ENCODE measurements at places on chromosomes 2 and 18.

DNA sequence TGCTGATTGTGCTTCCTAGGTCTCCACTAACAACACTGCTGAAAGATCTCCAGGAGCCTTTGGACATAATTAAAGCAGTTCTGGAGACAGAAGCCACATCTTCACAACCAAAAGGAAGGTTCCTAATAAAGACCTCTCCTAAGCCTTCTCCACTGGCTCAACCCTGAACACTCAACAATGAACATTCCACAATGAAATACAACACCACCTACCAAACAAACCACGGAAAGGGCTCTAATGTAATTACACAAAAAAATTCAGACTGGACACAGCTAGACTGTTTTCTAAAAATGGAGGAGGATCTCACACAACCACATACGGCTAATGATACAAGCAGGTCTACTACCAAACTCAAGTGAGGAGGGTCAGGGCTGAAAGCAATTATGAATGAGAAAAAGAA, 43.6 kb downstream of the NOL10 start:
- DNase-seq = no peak

DNA sequence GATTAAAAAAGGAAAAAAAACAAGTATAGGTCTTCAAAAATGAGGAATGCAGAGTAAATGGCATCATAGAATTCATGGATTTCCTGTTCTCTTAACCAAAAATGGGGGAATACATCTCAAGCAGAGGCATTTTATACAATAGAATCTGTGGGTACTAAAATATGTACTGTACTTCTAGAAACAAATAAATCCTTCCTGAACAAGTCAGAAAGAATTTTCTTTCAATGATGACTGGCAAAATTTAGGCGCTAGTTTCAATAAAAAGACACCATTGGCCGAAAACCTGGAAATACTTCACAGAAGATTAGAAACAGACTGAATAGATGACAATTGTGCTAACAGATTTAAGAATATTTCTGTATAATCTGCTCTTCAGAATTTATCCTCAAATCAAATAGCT, 15.1 kb downstream of the TRAK2 start:
- DNase-seq = no peak

GRCh38 chr2:9543557-9543956, 12.1 kb downstream of the ADAM17 start:
- DNase-seq = no peak

- DNase-seq = no peak
Observed at GRCh38 chr18:32326450-32327308, 136.8 kb downstream of the MEP1B start.

GRCh38 chr18:61085036-61085435, 248.2 kb upstream of the CDH20 start:
- DNase-seq = no peak

DNA sequence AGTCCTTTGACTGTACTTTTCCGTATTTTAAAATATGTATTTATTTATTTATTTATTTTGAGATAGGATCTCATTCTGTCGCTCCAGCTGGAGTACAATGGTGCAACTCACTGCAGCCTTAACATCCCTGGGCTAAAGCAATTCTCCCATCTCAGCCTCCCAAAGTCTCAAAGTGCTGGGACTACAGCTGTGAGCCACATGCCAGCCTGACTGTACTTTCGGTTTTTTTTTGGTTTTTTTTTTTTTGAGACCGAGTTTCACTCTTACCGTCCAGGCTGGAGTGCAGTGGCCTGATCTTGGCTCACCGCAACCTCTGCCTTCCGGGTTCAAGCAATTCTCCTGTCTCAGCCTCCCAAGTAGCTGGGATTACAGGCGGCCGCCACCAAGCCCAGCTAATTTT, 28.9 kb upstream of the CCNYL1 start:
- no peak for DNase-seq

DNA sequence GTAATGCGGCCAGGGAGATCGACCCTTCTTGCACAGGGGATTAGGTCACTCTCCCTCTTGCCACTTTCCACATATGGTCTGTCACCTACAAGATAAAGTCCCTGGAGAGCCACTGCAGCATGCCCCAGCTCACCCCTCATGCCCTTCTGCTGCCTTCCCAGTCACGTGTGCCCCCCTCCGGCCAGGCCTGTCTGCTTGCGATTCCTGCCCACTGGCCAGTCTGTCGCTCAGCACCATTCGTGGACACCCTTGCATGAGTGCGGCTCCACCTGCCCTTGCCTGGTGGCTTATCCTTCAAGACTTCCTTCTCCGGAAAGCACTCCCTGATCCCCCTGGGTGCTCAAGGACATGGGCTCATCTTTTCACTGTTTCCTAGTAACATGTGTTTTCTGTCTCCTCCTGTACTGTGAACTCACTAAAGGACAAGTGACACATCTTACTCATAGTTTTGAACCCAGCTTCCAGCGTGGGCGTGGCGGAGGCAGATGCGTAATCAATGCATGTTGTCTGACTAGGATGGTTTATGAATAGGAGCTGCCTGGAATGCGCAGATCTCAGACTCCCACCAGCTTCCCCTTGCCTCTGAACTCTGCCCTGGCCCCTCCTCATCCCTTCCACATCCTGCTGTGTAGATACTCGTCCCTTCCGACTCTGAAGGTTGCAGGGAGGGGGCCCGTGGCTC, 7.8 kb upstream of the NT5DC4 start:
- no peak for DNase-seq

GRCh38 chr2:59756150-59756549, 797.3 kb downstream of the BCL11A start:
- DNase-seq = no peak

- DNase-seq = no peak
Observed at GRCh38 chr2:177551989-177552421, 159.4 kb downstream of the AGPS start.

- no peak for DNase-seq
Observed at GRCh38 chr18:21110713-21111345, 784 bp downstream of the ROCK1 start.

GRCh38 chr18:10168477-10168876, 254.7 kb downstream of the VAPA start:
- no peak for DNase-seq

GRCh38 chr2:2788076-2788475, 457.0 kb upstream of the MYT1L start:
- no peak for DNase-seq

DNA sequence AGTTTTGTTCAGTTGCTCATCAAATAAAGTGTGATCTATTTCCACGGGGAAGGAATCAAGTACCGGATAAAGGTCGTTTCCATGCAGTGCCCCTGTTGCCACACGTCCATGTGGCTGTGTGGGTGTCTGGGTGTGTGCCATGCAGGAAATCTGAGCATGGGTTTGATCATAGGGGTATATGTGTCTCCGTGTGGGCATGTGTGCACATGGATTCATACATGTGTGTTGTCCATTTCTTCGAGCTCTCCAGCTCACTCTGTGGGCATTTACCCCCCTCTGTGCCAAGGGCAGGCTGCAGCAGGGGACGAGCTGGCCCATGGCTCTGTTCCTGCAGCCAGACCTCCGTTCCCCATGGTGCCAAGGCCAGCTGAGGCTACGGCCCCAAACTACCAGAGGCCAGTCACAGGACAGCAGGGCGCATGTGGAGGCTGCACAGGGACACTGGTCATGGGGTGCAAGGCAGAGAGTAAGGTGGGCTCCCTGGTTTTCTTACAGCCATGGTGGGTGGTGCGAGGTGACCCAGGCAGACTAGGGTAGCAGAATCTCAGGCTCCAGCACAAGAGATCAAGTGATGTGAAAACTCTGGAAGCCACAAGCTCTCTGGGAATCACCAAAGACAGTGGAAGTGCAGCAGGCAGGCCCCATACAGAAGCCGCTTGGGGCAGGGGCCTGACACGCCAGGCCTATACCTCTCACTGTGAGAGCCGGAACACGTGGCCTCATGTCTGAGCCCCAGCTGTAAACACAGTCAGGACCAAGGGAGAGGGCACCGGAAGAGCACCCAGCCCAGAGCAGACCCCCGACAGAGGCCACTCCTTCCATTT, 66.4 kb upstream of the RAB6C start:
- no peak for DNase-seq

DNA sequence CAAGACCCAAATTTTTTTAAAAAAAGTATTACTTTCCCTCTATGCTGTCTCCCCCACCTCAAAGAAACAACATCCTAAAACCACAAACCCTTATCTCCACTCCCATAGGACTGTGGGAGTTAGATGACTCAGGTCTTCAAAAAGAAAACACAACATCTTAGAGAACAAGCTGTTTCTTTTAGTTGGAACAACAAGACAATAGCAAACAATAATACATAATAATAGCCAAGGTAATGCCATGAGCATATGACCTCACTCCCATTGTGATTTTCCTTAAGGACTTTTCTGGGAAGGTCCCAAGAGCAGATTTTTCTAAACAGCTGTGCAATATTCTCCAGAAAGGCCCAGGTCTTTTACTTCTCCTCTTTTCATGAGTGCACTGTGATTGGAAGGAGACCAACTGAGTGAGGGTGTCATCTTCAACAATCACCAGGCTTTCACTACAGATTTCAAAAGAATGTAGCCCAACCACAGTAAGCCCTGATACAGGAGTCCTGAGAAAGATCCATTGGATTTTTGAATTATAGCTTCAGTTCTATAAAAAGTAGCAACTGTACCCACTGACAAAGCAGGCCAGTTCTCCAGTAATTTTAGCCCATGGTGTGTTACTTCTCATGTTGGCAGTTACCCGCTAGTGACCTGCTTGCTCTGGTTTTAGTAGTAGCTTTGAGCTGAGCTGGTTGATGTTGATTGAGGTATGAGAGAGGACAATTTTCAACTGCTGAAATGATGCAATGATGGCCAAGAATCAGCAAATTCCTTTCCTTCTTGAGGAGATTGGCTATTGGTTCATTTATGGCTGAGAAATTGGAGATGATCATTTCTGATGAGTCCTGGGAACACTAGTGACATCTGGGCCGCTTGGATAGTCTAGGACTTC, 144.5 kb upstream of the TCF4 start:
- no peak for DNase-seq

- DNase-seq = no peak
Observed at GRCh38 chr2:140865837-140866236, 1265.0 kb downstream of the LRP1B start.

DNA sequence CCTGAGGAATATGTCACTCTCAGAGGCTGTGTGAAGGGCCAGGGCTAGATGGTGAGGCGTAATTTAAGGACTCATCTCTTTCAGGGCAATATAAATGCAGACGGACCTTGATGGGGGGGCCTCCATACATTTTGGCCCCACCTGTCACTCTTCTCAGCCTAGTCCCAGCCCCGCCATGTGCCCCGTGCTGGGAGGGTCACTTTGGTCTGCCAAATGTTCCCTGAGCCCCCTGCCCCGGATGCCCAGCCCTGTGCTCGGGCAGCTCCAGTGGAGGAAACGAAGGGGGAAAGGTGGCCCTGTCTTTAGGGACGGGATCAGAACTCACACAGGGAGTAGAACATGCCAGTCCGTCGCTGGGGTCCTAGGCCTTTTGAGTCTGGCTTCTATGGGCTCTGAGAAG, 168.6 kb downstream of the KLHL29 start:
- DNase-seq = no peak

DNA sequence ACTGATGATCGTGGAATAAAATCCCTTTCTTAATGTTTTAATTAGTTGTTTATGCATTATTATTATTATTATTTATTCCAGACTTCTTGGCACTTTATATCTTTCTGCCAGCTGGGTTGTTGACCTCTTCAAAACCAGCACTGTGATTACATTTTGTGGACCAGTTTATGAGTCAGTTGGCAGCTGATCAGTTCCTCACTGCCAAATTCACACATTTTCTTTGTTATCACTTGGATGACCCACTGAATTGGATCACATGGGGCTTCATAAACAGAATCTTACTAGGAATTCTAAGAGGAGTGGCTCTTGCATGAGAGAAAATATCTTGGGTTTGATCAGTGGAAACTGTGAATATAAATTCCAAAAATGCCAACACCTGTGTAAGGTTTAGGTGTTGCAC, 321.8 kb upstream of the SPRED2 start:
- no peak for DNase-seq

DNA sequence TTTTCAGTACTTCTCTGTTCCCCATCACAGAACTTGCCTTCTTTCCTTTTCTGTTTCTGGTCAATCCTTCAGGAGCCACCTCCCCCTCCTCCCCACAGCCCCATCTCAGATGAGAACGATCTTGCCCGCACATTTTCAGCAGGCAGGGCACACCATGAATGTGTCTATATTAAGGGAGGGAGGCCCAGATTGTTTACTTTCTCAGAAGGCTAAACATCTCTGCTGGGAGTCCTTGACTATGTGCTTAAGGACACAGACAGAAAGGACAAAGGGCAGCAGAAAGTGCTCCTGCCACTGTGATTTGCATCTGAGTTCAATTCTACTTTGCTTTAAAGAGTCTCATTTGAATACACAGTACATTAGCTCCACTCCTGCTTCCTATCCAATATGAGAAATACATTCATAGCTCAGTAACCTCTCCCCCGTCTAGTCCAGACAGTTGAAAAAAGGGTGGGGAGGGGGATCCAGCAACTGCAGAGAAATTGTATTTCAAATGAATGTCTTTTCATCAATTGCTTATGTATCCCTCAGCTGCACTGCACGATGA, 175.0 kb upstream of the PARD3B start:
- DNase-seq = no peak

GRCh38 chr2:159968279-159968900, 94.0 kb downstream of the PLA2R1 start:
- DNase-seq = no peak

GRCh38 chr2:237742614-237743013, 56.0 kb upstream of the RBM44 start:
- DNase-seq = no peak

- no peak for DNase-seq
Observed at GRCh38 chr2:9313443-9313842, 106.8 kb downstream of the ASAP2 start.

DNA sequence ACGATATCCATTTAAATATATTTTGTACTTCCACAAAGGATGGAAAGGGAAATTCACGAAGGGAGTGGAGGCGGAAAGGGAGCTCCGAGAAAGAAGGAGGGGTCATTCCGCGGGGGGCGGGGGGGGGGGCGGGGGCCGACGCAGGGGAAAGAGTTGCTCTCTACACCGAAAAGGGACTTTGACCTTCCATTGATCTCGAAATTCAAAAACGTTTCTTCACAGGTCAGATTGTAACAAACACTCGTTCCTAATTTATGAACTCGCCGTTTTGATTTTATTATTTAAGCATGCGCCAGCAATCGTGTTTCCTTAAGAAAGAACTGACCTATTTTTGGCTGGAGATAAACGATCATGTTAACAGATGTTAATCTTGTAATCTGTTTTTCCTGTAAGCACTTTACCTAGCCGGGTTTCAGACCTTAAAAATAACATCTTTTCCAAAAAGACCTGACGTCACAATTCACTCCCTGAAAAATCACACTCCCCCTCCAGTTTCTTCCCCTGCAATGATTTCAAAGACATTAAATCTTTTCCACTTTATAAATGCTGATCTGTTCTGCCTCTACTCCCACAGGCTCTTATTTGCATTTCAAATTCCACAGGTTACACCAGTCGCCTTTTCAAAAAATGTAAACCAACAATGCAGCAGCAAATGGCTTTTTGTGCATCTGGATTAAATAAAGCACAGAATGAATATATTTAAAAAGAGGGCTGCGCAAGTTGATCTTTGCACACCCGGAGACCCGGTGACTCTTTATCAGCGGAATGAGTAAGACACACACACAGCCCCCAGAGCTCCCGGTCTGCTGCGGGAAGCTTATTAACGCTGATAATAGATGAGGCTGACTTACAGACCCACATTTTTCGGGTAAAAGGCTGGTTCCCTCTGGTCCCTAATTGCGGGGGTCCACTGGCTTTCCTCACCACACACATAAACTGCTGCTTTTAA, 1.6 kb downstream of the ZNF516 start:
- peak; percentile 80 for DNase-seq
